ENCODE measurements at places on chromosomes 13 and 19. TPM values are rescaled to one million over a fixed set of nuclear protein-coding genes. Genes with fewer than 3 reads are reported as not detected.

CNFN gene
- total RNA-seq, result 6.6 TPM

NPHS1 gene
- total RNA-seq, result 0.47 TPM

GRCh38 chr19:16367261-16367683 is 42.6 kb downstream of the KLF2 start:
- no peak for DNase-seq

DNA sequence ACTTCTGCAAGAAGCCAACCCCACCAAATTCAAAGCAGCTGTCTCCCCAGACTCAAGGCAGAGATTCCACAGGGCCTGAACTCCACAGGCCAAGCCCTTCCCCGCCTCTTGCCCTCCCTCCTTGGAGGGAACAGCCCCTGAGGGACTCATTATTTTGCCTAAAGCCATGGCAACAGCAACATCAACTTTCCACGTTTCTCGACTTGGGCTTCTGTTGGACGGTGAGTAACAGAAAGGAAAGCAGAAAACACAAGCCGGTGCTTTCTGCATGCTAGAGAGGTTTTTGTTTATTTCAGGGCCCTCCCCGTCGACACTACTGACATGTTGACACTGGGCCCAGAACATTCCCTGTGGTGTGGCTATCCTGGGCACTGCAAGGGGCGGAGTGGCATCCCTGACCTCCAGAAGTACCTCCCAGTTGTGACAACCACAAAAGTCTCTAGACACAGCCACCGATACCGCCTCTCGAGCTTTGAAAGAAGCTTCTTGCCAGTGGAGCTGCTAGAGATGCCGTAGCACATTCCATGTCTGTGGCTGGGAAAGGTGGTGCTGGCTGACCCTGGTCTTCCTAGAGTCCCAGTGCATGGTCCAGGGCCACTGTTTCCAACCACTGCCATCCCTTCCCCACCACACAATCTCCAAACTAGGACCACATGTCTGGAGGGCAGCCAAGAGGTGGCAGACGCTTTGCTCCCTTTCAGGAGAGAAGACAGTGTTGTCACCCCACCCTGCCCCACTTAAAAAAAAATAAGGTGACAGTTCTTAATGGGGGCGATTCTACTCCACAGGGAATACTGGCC is 12.8 kb downstream of the CAPS start:
- no peak for DNase-seq

DNA sequence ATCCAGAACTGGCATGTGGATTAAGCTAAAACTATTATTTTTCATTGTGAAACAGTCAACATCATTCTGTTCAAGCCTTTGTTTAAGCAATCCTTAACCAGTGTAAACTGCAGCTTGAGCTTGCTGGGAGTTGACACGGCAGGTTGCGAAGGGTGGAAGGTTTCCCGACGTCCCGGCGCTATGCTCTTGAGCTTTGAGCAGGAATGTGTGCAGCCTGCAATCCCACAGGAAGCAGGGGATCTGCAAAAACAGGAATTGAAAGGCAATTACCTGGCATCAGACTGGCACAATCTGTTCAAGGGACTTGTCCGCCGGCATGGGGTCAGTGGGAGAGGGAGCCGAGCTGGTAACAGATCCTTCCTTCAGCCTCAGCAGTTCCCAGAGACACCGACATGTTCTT is 586.7 kb upstream of the SGCG start:
- DNase-seq, result no peak

HSH2D gene
- total RNA-seq, result 0.43 TPM

DNA sequence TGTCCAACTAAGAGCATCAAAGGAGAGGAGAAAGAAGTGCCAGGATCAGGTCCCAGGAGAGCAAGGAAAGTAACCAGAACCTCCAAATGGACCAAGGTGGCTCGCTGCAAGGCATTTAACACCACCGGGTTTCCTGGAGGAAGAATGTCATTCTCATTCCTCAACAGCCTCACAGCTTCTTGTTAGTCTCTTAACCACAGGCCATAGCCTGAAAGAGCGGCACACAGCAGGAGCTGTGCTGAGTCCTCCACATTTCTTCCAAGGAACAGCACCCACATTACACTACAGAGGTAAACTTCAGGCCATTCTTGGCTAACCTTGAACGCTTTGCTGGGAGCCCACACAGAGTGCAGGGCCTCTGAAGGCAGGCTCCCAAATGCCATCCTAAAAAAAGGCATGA is 23.6 kb downstream of the DOCK9 start:
- DNase-seq, result peak; percentile 80

- no peak for DNase-seq
Measured at GRCh38 chr13:69077267-69077666, 1030.4 kb upstream of the ATXN8OS start.

DNA sequence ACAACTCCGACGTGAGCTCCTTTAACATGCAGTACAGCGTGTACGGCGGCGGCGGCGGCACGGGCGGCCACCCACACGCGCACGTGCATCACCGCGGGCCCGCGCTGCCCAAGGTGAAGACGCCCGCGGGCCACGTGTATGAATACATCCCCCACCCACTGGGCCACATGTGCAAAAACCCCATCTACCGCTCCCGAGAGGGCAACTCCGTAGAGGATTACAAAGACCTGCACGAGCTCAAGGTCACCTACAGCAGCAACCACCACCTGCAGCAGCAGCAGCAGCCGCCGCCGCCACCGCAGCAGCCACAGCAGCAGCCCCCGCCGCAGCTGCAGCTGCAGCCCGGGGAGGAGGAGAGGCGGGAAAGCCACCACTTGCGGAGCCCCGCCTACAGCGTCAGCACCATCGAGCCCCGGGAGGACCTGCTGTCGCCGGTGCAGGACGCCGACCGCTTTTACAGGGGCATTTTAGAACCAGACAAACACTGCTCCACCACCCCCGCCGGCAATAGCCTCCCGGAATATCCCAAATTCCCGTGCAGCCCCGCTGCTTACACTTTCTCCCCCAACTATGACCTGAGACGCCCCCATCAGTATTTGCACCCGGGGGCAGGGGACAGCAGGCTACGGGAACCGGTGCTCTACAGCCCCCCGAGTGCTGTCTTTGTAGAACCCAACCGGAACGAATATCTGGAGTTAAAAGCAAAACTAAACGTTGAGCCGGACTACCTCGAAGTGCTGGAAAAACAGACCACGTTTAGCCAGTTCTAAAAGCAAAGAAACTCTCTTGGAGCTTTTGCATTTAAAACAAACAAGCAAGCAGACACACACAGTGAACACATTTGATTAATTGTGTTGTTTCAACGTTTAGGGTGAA is 6.6 kb downstream of the SLITRK5 start:
- peak; percentile 85 for DNase-seq

JSRP1 gene
- total RNA-seq, result 0.66 TPM

DNA sequence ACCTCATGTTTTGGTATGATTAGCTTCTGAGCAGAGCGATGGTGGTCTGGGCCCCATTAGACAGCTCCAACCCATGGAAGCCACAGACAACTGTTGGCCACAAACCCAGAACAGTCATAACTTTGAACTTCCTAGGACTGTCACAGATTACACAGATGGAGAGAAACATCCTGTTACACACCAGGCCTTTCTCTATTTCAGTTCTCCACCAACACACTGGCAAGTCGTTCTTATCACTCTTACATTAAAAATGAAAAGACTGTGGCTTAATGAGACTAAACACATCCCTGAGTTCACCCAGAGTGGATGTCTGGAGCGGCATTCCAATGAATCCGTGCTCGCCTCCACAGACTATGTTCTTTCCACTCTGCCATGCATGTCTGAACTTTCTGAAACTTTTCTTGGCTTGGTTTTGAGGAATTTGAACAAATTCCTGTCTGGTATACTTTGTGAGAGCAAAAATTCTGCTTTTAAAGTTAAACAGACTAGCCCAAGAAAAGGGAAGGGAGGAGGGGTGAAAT is 109.1 kb downstream of the NALCN start:
- no peak for DNase-seq

- DNase-seq, result peak; percentile 87
Measured at GRCh38 chr13:98349731-98350305, 172.7 kb upstream of the RNF113B start.

- no peak for DNase-seq
Measured at GRCh38 chr19:14343286-14343685, 38.0 kb upstream of the ADGRE5 start.

- DNase-seq, result no peak
Measured at GRCh38 chr19:47660435-47660832, 51.5 kb downstream of the BICRA start.

FGF21 gene
- not detected for total RNA-seq

DNA sequence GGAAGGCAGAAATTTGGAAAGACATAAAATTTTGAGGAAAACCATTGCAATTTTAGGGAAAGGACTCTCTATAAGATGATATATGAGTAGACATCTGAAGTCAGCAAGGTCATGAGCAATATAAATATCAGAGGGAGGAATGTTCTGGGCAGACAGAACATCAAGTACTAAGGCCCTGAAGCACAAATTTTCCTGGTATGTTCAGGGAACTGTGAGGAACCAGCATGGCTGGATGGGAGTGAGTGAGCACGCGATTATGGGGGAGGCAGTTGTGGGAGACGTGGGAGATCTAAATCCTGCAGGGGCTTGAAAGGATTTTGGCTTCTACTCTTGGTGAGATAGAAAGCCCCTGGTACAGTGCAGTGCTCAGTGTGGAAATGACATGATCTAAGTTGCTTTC is 112.0 kb downstream of the TBC1D4 start:
- DNase-seq, result no peak

LILRB2 gene
- not detected for total RNA-seq

GRCh38 chr19:53965091-53965490 is 2.4 kb downstream of the CACNG8 start:
- DNase-seq, result no peak

DNA sequence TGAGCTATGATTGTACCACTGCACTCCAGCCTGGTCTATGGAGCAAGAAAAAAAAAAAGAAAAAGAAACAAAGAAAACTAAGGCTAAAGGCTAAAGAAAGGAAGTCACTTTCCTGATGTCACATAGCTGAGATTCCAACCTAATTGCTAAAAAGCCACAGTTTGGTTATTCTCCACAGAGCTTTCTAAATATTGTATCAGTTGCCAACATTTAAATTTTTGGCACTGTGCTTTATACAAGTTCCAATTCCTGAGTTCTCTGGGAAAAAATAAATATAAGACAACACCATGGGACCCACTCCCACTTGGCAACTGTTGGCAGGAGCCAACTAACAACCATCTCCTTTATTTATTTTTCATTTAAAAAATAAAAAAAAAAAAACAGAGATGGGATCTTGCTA is 11.2 kb upstream of the LYPD3 start:
- DNase-seq, result no peak

GRCh38 chr19:2887391-2887914 is 13.3 kb upstream of the ZNF57 start:
- peak; percentile 56 for DNase-seq

DNA sequence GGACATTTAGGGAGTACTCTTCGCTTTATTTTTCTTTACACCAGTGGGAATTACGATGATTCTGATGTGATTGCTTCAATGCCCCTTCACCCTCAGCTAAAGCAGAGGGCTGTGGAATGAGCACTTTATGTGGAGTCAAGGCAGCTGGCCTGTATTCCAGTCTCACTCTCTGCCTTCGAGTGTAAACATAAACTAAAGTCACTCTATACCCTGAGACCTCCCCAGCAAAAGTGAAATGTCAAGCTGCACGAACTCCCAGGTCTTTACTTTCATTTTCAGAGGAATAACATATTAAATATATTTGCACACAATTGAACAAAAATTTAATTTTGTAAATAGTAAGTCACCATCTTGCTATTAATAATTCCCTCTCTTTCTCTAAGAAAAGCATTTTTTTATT is 557.1 kb downstream of the DACH1 start:
- DNase-seq, result no peak

- DNase-seq, result peak; percentile 63
Measured at GRCh38 chr13:20525144-20525600, 485 bp downstream of the CRYL1 start.

DNA sequence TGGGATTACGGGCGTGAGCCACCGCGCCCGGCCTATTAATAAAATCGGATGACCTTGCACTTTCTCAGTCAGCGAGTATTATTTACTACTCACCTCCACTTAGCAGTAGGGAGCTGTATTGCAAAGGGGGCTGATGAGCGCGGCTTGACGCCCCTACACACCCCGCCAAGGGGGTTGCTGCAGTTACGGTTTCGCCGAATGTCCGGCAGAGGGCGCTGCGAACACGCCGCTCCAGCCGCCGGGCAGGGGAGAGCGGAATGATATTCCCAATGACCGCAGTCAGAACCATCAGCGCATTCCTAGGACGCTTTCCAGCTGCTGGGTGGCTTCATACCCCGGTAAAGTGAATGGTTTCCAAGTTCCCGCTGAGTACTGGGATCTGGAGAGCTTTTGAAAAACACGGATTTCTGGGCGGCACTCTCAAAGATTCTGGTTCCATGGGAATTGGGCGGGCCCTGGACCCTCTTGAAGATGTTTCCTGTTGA is 30.0 kb upstream of the TPT1 start:
- DNase-seq, result peak; percentile 94

GRCh38 chr13:19591864-19592263 is 30.5 kb upstream of the TPTE2 start:
- DNase-seq, result no peak

CD209 gene
- not detected for total RNA-seq

- no peak for DNase-seq
Measured at GRCh38 chr13:23766283-23766682, 122.9 kb downstream of the MIPEP start.

NLRP11 gene
- total RNA-seq, result not detected

- DNase-seq, result no peak
Measured at GRCh38 chr13:41554626-41555386, 97.5 kb downstream of the RGCC start.

KCNC3 gene
- 11.9 TPM for total RNA-seq

GRCh38 chr13:103140001-103140671 is 73.9 kb upstream of the SLC10A2 start:
- peak; percentile 62 for DNase-seq

PALM3 gene
- total RNA-seq, result 4.5 TPM

- DNase-seq, result no peak
Measured at GRCh38 chr19:35074426-35075201, 33.1 kb downstream of the HPN start.

GRCh38 chr19:50833117-50833801 is at the start of gene KLK15:
TSS of gene KLK15 (minus strand) at chr19:50833574. CDS start at chr19:50831492, 2,082 bp downstream.
- DNase-seq, result no peak

SLITRK5 gene
- 2.5 TPM for total RNA-seq

FFAR1 gene
- total RNA-seq, result not detected

BORA gene
- 26.6 TPM for total RNA-seq

- DNase-seq, result no peak
Measured at GRCh38 chr19:44156475-44156874, 8.4 kb upstream of the ZNF226 start.

Data from endodermal cell (in vitro differentiated cells).